CD8-positive, alpha-beta T cell (primary cell): ENCODE measurements at places on chromosomes 4 and X.

DNA sequence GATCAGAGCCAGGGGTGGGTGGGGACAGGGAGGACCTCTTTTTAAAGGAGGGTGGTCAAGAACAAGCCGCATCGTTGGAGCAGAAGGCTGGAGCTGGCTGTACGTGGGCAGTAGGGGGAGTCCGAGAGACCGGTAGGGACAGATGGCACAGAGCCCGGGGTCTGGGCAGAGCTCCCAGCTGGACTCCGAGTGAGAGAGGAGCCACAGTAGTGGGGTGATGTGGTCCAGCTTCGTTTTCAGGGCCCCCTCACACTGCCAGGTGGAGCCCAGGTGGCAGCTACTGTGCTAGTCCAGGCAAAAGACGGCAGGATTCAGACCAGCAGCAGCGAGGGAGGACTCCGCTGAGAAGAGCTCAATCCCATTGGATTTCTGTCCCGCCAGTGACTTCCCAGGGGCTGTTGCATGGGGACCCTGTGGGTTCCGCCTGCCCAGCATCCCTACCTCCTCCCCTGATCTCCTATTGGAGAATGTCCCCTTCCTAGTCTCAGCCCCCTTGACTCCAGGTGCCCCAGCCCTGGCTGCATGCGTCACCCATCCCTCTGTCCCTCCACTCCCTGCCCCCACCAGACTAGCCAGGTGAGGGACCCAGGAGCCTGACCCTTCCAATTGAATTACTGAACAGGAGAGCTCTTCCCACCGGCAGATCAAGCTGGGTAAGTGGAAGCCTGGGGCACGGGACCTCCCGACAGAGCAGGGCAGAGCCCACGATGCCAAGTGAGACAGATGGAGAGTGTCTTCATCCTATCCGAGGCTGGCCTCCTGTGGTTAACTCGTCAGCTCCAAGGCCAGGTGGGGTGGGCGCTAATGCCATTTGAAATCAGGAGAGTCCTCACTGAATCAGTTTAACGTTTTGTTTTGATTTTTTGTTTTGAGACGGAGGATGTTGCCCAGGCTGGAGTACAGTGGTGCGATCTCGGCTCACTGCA, 2.9 kb downstream of the ARHGAP4 start:
- no peak for DNase-seq

DNA sequence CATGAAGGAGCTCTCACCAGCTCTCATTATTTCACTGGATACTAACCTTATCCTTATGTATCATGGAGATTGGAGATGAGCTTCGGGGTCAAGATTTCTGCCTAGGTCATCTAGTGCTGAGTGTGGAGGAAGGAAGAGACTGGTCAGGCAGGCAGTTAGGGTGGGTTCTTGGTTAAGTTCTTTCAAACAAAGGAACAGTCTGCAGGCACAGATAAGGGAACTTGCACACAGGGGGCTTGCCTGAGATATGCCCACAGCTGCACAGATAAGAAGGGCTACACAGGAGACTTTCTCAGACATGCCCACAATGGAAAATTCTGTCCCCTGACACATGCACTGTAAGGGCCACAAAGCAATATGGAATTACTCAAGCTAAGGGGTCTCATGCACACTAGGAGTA, 904.1 kb downstream of the NLGN4X start:
- no peak for DNase-seq

GRCh38 chr4:170476351-170476750, 386.6 kb upstream of the AADAT start:
- DNase-seq, result no peak

DNA sequence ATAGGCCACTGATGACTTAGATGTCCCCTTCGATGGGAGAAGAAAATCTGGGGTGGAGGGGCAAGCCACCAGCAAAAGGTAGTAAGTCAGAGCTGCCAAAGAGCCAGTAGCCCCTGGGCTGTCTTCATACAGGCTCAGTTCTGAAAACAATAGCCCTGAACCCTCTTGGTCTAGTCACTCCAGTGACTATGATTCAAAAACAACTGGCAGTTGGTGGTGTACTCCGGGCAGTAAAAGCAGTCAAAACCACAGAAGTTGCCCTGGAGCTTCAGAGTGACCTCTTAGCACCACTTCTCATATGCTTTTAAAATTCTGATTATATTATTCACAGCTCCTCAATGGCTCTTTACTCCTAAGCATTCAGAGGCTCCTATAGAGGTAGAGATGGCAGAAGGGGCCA, 164.3 kb upstream of the MAMLD1 start:
- DNase-seq, result no peak

GRCh38 chrX:69285881-69286564, 120.8 kb upstream of the PJA1 start:
- peak; percentile 46 for DNase-seq

DNA sequence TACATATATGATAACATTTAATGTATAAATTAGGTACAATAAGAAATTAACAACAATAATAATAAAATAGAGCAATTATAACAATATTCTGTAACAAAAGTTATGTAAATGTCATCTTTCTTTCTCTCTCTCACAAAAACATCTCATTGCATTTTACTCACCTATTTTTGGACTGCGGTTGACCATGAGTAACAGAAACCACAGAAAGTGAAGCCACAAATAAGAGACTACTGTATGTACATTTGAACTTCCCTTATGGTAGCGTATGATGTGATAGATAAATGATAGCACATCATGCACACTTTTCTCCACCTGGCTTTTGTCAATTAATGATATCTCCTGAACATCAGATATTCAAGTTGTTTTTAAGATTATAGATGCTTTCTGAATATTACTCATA, 80.5 kb downstream of the HNRNPD start:
- peak; percentile 65 for DNase-seq

DNA sequence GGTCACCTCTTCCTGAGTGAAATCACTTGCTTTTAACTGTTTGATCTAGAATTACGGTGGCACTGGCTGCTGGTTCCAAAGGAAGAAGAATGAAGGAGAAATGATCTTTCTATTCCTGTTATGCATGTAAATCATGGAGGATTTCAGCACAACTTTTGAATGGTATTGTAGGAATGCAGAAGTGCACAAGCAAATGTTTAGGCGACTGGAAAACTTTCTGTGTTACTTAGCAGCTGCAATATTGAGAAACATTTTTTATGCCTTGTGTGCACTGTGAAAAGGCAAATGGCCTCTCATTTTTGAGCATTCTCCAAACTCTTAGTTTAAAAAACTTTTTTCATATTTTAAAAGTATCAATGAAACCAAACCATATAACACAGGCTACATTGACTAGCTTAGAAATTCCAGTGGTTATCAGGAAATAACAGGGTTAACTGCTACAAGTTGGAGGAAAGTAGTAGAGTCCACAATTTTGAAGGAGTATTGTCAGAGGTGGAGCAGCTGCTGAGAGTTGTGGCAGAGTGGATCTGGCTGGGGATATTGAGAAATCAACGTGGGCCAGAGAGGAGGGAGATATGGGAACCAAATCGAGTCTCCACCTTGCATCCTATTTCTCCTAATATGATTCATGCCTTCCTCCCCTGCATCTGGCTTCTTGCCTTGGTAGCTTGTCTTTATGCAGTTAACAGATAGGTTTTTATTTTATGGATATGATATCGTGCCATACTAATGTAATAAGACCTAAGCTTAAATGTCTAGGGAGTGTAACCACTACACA, 32.0 kb upstream of the FHL1 start:
- no peak for DNase-seq

DNA sequence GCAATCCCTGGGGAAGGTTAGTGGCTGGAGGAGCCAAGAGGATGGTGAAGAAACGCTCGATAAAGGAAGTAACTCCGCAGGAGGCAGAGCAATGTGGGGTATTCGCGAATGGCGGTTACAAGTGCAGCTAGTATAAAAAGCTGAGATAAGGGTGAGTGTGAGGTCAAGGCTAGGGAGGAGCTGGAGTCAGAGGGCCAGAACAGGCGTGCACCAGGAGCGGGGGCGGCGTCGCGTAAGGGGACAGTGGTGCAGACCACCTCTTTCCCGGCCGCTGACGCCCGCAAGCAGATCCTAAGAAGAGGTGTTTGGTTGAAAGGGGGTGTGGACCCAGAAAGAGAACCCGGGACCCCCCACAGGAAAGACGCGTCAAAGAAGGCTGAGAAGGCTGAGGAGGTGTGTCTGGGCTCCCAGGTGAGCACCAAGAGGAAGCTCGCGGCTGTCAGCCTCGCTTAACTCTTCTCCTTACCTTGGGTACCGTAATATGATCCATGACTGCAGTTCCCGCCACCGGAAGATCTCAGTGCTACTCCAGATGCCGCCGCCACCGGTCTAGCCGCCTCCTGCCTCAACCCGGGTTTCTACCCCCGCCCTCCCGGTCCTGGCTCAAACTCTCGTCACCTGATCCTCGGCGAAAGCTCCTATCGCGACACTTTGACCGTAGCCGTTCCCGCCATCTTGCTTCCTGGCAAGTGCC, at the start of gene MTMR8:
Gene MTMR8 (minus strand): TSS at position 579 of the 694 bp plus-strand sequence. CDS start 89 bp downstream, at position 490.
- peak; percentile 53 for DNase-seq

DNA sequence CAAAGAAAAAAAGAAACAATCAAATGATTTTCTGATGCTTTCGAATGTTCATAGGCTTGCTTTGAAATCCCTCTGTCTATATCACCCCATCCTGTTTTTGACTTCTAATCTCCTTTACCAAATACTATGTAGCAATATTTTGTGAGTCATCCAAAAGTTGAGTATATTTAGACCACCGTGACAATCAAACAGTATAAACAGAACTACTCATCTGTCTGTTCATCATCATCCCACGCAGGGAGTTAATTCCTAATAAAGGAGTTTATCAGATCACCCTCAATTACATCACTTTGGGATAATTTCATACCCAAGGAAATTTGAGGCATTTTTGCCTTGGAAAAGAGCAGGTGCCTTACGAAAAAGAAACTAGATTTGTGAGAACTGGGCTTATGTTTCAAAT, 212.9 kb downstream of the CBR4 start:
- no peak for DNase-seq

DNA sequence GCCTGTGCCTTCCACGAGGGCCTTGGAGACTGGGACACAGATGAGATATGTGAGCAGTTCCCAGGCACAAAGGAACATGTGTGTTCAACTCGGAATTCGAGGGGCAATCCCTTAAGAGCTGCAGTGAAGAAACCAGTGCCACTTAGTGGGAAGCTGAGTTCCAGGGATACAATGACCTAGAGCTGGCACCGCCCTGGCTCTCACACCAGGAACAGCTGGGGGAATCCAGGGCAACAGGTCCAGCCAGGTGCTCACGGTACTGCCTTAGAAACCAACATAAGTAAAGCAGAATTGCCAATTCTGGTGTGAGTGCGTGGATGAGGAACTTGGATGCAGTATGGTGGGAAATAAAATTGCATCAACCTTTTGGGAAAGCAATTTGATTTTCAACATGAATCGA, 122.9 kb downstream of the AFAP1 start:
- no peak for DNase-seq

GRCh38 chr4:174118171-174118570, 165.3 kb downstream of the FBXO8 start:
- no peak for DNase-seq

- peak; percentile 48 for DNase-seq
These were observed 882 bp downstream of the MRFAP1 start for GRCh38 chr4:6641164-6641970.

- DNase-seq, result no peak
These were observed 292.0 kb downstream of the CCSER1 start for GRCh38 chr4:90419124-90419711.

DNA sequence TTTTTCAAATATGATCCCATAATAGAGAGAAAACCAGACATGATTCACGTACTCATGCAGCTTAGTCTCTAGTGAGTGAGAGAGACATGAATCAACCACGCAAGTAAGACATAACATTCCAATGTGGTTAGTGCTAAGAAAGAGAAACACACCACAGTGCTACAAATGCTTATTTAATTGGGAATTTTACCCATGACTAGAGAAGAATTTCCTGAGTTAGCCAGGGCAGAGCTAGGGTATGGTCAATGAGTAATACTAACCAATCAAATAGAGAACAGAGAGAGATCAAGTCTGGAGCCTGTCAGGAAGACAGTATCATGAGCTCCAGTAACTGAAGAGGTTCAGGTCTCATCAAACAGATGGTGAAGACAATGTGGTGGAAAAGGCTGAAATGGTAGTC, 495.2 kb downstream of the PDGFC start:
- no peak for DNase-seq

- no peak for DNase-seq
These were observed 283.3 kb downstream of the PTTG2 start for GRCh38 chr4:38243388-38244053.

- no peak for DNase-seq
These were observed 2.3 kb downstream of the CD99 start for GRCh38 chrX:2693113-2694002.

- no peak for DNase-seq
These were observed 50.1 kb downstream of the RASGEF1B start for GRCh38 chr4:81421346-81422218.

GRCh38 chr4:188025476-188025875, 29.9 kb downstream of the ZFP42 start:
- no peak for DNase-seq

DNA sequence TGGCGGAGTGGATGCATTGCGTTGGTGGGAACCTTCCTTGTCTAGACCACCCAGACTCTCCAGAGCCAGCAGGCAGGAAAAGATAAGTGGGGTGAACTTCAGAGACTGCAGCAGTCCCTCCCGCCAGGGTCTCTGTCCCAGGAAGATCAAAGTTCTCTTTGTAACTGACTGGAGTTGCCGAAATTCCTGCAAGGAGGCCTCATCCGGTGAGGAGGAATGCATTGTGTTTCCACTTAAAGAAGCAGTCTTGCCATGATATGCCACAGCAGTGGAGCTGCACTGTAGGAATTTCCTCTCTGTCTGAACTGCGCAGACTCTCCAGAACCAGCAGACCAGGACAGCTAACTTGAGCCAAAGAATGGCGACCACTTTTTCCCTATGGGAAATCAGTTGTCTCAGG, 1190.4 kb downstream of the TECRL start:
- no peak for DNase-seq
